ENCODE measurements at places on chromosomes 5 and 9.

GRCh38 chr9:76528642-76529190, 69.7 kb downstream of the GCNT1 start:
- DNase-seq: no peak

DNA sequence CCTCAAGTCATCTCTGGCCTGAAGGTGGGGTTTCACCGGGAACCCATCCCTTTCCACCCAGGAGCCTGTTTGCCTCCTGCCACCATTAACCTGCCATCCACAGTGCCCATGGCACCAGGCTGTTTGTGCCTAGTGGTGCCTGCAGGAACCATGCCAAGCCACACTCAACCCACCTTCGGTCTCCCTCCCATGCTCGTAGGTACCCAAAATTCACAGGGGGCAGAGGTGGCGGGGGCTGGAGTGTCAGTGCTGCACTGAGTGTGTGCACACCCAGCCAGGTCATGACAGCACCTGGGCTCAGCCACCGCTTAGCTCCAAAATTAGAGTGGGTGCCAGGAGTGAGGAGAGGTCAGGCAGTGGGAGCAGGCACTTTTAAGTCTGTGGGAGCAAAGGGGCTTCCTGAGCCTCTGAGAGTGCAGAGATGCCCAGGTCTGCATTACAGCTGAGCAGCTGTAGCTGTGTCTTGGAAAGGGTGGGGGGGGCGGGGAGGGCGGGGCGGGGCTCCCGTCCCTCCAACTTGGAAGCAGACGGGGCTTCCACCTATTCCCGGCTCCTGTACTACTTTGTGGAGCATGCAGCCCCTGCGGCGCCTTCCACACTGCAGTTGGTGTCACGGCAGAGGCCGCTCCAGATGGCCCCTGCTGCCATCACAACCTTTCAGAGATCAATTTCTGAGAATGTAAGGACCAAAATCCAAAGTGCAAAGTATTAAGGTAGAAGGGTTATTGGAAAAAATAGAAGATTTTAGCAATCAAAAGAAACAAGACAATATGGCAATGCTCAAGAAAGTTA, 2396.8 kb upstream of the C9orf72 start:
- DNase-seq: no peak

DNA sequence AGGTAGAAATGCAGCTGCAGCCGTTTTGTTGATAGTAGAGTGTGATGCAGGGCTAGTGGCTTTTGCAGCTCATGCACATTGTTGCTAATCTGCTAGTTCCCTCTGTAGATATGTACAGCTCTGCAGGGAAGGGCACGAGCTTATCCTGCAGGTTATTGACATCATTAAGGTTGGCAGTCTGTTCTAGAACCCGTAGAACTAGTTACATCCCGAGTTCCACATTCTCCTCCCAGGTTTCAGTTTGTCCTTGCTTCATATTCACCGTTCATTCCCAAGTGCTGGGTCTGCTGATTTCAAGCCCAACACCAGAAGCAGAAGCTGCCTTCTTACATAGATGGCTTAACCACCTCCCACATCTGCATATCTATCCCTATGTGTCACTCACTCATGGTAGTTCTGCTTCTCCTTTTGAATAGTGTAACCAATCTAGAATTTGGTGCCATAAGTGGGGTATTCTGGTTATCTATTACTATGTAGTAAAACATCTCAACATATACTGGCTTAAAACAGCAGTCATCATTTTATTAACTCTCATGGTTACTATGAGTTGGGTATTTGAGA, 38.1 kb downstream of the CRHBP start:
- DNase-seq: no peak

- no peak for DNase-seq
Measured at GRCh38 chr5:33631786-33632185, 191.0 kb downstream of the TARS1 start.

- DNase-seq: no peak
Measured at GRCh38 chr9:130039528-130040147, 3.4 kb downstream of the FNBP1 start.

- DNase-seq: no peak
Measured at GRCh38 chr5:139723986-139724587, 71.5 kb upstream of the PSD2 start.

DNA sequence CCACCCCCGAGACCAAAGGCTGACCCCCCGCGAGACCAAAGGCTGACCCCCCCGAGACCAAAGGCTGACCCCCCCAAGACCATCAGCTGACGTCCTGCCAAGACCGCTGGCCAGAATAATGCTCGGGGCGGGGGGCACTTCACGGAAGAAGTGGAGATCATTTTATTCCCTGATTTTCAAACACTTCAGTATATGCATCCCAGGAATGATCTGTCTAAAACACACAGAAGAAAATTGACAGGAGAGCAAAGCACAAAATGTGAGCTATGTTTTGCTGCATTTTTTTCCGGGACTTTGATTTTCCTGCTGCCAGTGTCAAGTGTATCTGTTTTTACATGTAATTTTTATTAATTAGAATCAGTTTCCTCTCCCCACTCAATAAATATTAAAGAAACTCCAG, 67.1 kb downstream of the ADAMTS2 start:
- DNase-seq: no peak

- no peak for DNase-seq
Measured at GRCh38 chr5:125926172-125926571, 497.0 kb upstream of the GRAMD2B start.

DNA sequence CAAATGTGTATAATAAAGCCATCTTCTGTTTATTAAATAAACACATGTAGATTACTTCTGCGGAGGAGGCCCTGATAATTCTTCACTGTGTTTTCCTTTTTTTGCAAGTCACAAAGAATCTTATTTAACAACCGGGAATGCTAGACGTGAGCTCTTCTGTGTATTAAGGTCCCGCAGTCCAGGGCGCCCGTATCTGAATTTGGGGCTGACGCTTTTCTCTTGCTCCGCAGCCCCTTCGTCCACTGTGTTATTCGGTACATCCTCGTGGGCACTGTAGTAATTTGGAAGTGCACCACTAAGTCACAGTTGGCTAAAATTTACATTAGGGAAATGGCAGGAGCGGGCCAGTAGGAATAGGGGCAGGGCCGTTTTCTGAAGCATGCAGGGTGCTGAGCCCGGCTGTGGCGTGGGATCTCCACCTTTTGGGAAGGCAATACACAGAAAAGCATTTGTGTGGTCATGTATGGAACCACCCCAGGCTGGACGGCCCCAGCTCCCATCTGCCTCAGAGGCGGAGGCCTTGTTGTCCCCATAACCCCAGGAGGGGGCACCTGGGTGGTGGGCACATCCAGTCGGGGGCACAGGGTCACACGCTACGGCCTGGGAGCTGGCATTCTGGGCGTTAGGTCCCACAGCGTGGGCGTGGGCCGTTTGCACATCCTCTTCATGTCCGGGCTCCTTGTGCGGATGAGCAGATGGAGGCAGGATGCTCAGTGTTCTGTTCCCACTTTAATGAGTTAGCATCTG, 258.7 kb upstream of the IRX4 start:
- DNase-seq: no peak

GRCh38 chr9:26786564-26786963, 106.0 kb downstream of the CAAP1 start:
- DNase-seq: no peak

- no peak for DNase-seq
Measured at GRCh38 chr5:41418220-41419031, 92.0 kb downstream of the PLCXD3 start.

DNA sequence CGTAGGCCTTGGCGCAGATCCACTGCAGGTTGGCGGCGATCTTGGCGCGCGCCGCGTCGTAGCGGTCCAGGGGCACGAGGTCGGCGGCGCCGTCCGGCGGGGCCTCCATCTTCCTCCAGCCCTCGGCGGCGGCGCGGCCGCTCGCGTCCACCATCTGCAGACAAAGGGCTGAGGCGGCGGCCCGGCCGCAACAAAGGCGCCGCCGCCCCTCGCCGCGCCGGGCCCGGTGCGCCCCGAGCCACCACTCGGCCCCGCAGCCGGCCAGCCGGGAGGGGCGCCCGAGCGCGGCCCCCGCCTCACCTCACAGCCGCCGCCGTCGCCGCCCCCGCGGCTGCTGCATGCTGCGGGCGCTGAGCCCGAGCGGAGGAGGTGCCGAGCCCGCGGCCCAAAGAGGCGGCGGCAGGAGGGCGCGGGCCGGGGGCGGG, 328 bp downstream of the CAMSAP1 start:
- no peak for DNase-seq

DNA sequence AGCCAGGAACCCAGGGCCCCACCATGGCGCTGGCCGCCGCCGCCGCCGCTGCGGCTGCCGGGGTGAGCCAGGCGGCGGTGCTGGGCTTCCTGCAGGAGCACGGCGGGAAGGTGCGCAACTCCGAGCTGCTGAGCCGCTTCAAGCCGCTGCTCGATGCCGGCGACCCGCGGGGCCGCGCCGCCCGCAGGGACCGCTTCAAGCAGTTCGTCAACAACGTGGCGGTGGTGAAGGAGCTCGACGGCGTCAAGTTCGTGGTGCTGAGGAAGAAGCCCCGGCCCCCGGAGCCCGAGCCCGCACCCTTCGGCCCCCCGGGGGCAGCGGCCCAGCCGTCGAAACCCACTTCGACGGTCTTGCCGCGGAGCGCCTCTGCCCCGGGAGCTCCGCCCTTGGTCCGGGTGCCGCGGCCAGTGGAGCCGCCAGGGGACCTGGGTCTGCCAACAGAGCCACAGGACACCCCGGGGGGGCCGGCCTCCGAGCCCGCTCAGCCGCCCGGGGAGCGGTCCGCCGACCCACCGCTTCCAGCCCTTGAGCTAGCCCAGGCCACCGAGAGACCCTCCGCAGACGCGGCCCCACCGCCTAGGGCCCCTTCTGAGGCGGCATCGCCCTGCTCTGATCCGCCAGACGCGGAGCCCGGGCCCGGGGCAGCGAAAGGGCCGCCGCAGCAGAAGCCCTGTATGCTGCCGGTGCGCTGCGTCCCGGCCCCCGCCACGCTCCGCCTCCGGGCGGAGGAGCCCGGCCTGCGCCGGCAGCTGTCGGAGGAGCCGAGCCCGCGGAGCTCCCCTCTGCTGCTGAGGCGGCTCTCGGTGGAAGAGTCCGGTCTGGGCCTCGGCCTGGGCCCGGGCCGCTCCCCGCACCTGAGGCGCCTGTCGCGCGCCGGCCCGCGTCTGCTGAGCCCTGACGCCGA, 749 bp downstream of the SOWAHA start:
- peak; percentile 33 for DNase-seq

- no peak for DNase-seq
Measured at GRCh38 chr9:131289301-131290035, at the start of gene PLPP7. Gene PLPP7, plus strand, starts transcription at chr9:131289723. Its CDS starts 275 bp downstream, at chr9:131289998.

DNA sequence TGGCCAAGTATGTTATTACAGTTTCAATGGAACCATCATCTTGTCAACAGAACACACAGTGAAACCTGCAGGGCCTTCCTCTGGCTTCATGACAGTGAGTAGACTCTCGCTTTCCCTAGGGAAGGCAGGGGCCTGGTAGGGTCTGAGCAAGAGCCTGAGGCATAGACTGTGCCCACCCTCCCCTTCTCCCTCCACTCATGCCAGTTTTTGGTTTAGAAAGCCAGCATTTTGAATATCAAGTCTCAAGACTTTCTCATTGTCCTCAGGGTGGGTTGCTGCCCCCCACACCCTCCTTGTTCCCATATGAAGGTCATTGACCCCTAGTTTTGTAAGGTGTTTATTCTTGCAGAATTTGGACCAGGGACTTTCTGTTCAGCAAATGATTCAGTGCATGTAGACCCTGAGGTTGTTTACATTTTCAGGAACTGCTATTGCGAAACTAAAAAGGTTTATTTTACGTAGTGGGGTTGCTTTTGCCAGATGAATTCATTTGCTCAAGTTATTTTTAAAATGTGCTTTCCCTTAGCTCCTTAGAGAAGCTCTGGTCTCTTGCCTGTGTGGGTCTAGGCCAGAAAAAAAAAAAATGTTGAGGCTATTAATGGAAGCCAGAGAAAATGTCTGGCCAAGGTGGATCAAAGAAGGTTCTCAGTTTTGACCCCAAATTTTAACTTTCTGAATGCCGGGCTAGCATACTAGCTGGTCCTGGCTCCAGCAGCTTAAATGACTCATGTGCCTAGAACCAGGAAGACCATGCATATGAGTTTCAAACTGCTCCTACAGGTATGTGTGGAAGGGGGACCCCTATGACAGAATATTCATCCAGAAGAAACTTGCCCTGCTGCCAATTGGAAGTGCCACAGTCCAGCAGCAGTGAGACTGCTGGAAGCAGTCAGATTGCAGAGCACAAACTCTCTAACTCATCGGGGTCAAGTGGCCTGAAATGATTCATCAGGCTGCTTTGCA, 10.1 kb upstream of the MOB3B start:
- DNase-seq: no peak
